ENCODE measurements at places on chromosomes 13 and 19.

DNA sequence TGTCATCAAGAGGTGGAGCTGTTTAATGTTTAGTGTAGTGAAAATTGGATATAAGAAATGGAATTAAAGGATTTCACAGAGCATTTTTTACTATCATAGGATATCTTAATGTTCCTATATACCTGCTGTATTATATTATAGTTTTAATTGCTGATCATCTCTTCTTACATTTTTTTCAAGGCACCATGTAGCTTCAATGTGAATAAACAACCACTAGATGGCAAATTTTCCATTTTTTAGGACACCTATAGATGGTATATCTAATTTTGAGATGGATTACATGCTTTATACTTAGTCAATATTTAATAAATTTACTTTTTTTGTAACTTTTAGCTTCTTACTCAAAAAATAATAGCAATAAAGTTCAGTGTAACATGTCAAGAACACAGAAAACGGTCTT, 9.0 kb upstream of the ATXN8OS start:
- H3K27me3 ChIP-seq, result no peaks in the 10 kb centered on the region
- no peak for DNase-seq

DNA sequence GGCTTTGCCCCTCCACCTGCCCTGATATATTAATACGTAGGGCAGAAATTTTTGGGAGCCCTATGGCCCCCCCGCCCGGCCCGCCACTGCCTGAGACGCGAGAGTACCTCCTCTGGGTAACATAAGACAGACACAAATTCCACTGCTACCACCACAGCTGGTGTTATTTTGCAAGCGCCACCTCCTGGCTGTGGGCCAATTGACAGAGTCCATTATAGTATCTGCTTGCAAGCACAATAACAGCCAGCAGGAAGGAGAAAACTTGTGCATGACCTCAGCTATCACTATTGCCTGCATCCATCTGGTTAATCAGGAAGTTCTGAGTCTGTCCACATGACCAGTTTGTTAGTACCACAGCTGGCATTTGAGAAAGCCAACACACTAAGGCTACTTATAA, 25.3 kb upstream of the OR10H2 start:
- H3K4me3 ChIP-seq, result no peak overlapping the region
- DNase-seq, result no peak
- no peaks in the 10 kb centered on the region for H3K27me3 ChIP-seq
- no peaks in the 10 kb centered on the region for H3K4me1 ChIP-seq

DNA sequence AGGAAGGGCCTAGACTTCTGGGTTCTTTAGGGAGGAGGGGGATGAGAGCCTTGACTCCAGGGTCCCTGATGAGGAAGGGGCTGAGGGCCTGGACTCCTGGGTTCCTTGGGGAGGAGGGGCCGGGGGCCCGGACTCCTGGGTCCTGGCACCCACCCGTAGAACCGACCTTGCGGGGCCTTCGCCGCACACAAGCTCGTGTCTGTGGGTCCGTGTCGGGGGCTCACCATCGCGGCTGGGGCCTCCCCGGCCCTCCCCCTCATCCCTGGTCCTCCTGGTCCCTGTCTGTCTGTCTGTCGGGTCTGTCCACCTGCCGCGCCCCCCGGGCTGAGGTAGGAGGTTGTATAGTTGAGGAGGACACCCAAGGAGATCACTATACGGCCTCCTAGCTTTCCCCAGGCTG, 662 bp upstream of the SPACA6 start:
- DNase-seq, result no peak
- peaks cover 46% of the 10 kb centered on the region for H3K4me1 ChIP-seq
- peaks cover 10% of the 10 kb centered on the region for H3K36me3 ChIP-seq
- no peaks in the 10 kb centered on the region for H3K27me3 ChIP-seq
- peak overlapping the region; percentile 46 for H3K27ac ChIP-seq
- peak overlapping the region; percentile 85 for H3K4me3 ChIP-seq

DNA sequence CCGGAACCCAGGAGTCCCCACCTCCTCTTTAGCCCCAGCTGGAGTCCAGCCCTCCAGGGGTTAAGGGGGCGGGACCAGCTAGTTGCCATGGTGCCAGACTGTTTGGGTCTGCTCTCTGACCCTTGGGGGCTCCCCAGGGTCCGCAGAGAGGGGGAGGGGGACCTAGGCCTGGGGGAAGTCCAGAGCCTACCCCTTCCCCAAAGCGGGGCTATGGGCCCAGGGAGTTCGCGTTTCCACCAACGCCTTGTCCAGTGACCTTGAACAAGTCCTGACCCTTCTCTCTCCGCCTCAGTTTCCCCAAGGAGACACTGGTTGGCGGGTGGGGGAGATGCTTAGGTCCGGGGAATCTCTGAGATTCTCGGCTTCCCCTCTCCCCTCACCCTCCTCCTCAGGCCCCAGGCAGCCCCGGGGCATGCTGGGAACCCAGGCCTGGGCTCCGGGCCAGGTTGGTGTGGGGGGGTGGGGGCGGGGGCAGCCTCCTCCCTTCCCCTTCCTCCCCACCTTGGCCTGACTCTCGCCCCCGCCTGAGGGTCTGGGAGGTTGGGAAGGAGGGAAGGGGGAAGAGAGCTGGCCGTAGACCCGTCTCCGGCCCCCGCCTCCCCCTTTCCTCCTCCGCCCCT, 2.6 kb upstream of the SPACA6 start:
- no peaks in the 10 kb centered on the region for H3K27me3 ChIP-seq
- peaks cover 55% of the 10 kb centered on the region for H3K4me1 ChIP-seq
- H3K36me3 ChIP-seq, result peaks cover 3% of the 10 kb centered on the region
- DNase-seq, result no peak

GRCh38 chr19:3071768-3072167, 9.5 kb upstream of the TLE5 start:
- no peaks in the 10 kb centered on the region for H3K27me3 ChIP-seq
- DNase-seq, result no peak
- no peaks in the 10 kb centered on the region for H3K36me3 ChIP-seq
- H3K4me3 ChIP-seq, result no peak overlapping the region
- H3K27ac ChIP-seq, result no peak overlapping the region

GRCh38 chr19:6241056-6241455, 38.7 kb downstream of the MLLT1 start:
- no peak for DNase-seq
- H3K4me3 ChIP-seq, result no peak overlapping the region
- no peaks in the 10 kb centered on the region for H3K27me3 ChIP-seq
- peaks cover 22% of the 10 kb centered on the region for H3K4me1 ChIP-seq
- no peaks in the 10 kb centered on the region for H3K36me3 ChIP-seq

- DNase-seq, result no peak
- H3K4me1 ChIP-seq, result peaks cover 28% of the 10 kb centered on the region
Observed at GRCh38 chr13:39515224-39515714, 87.7 kb downstream of the LHFPL6 start.

DNA sequence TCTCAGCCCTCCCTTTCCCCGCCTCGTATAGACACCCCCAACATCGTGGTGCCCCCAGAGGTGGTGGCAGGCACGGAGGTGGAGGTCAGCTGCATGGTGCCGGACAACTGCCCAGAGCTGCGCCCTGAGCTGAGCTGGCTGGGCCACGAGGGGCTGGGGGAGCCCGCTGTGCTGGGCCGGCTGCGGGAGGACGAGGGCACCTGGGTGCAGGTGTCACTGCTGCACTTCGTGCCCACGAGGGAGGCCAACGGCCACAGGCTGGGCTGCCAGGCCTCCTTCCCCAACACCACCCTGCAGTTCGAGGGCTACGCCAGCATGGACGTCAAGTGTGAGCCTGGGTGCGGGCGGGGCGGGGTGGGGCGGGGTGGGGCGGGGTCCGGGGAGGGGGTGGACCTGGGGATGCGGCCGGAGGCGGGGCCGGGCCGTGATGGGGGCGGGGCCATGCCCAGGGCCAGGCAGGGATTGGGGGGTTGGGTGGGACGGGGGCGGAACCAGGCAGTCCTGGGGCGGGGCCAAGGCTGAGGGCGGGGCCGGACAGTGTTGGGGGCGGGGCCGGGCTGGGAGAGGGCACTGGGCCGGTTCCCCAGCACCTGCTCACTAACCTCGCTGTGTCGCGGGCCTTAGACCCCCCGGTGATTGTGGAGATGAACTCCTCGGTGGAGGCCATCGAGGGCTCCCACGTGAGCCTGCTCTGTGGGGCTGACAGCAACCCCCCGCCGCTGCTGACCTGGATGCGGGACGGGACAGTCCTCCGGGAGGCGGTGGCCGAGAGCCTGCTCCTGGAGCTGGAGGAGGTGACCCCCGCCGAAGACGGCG, 7.8 kb downstream of the MAG start:
- H3K4me1 ChIP-seq, result no peaks in the 10 kb centered on the region
- H3K4me3 ChIP-seq, result no peak overlapping the region
- H3K36me3 ChIP-seq, result no peaks in the 10 kb centered on the region
- H3K27me3 ChIP-seq, result no peaks in the 10 kb centered on the region

Measured in thoracic aorta (tissue), 2 donors.